ENCODE measurements at places on chromosomes 2 and 18. TPM values are rescaled to one million over a fixed set of nuclear protein-coding genes. Genes with fewer than 3 reads are reported as not detected.

The APOB gene
- total RNA-seq: not detected

The STARD6 gene
- not detected for total RNA-seq

The FLACC1 gene
- not detected for total RNA-seq

The VAMP8 gene
- 99.9 TPM for total RNA-seq

The COL4A4 gene
- total RNA-seq: under 0.01 TPM

The CXCR1 gene
- 0.11 TPM for total RNA-seq

The SLC25A12 gene
- 12.5 TPM for total RNA-seq

The CKAP2L gene
- total RNA-seq: 11.3 TPM
